ENCODE measurements at places on chromosomes 6 and 20.

- no peak for DNase-seq
Observed at GRCh38 chr20:61629602-61630390, 377.7 kb downstream of the CDH4 start.

GRCh38 chr20:52899041-52899608, 73.0 kb upstream of the TSHZ2 start:
- DNase-seq, result no peak

DNA sequence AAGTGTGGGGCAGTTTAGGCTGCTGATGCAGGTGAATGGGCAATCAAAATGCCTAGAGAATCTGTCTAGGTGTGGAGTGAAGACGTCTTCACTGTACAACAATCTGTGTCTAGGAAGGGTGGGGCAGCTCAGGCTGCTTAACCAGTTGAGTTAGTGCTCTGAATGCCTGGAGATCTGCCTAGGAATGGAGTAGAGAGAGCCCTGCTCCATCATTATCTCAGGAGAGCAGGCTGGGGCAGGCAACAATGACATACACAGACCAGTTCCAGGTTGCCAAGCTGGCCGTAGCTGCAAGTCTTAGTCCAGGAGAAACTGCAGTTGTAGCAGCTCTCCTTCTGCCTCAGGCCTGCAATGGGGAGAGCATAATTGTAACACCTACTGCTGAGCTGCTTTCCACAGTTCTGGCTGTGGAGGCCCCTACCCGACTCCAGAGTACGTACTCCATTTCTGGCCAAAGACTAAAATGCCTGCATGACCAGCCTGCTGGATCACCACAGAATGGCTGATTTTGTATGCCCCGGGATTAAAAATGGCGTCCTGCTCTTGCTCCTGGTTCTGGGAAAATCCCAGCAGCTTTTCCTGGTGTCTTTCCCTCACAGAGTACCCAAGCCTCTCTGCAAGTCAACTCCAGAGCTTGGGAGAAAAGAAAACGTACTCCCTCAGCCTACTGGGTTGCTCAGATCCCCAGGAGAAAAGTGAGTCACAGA, 545.4 kb downstream of the ADGRB3 start:
- no peak for DNase-seq

DNA sequence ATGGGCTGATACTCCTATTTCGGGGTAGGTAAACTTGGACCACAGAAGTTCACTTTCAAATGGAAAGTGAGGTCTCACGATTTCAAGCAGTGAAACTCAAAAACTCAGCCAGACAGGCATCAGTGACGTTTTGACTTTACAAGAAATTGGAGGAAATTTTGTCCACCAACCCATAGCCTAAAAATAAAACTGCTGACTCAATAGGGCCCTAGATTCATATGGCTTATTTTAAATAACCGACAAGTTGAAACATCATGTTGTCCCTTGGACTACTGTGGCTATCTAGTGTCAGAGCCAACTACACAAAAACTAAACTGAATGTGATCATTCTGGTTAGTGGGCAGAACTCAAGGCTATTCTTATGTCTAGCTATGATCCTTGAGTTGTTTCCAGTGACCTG, 486.3 kb downstream of the GRIK2 start:
- DNase-seq, result no peak

GRCh38 chr20:10022625-10023024, 12.2 kb upstream of the ANKEF1 start:
- DNase-seq, result no peak

DNA sequence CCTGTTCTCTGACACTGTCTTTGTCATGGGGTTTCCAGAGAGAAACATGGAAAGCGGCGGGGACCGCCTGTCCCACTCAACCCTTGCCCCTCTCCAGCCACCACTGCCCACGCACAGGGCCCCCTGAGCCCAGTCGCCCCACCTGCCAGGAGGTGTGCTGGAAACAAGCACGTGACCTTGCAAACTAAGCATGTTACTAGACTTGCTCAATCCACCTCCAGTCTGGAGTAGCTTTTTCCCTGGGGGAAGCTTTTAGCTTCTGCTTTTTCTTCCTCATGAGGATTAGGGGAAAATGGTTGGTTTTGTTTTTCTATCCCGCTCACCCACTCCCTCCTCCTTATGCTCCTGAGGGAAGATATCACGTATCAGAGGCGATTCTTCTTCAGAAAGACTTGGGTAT, 105.7 kb downstream of the PLEKHG1 start:
- no peak for DNase-seq

Data from effector CD4-positive, alpha-beta T cell (primary cell).